ENCODE measurements at places on chromosomes 13 and 19.

DNA sequence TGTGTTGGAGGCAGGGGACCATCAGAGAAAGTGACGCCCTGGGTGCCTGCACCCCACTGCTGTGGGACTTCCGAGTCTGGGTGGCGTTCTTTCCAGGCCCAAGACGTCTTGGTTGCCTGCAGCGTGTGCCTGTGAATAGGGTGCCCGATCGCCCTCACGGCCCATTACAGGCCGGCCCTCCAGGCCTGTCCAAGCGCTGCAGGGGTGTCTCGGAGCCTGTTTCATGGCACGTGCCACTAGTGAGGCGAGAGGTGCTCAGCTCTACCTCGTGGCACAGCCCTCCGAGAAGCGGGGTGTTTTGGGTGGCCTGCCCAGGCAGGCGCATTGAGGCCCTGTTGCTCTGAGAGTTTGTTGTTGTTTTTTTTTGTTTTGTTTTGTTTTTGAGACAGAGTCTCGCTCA lies 30.1 kb downstream of the DOT1L start:
- no peak for DNase-seq

- DNase-seq = no peak
These were observed 23.5 kb upstream of the DCLK1 start for GRCh38 chr13:36154567-36155291.

GRCh38 chr13:95677564-95678266 lies 776 bp downstream of the DNAJC3 start:
- DNase-seq = no peak

DNA sequence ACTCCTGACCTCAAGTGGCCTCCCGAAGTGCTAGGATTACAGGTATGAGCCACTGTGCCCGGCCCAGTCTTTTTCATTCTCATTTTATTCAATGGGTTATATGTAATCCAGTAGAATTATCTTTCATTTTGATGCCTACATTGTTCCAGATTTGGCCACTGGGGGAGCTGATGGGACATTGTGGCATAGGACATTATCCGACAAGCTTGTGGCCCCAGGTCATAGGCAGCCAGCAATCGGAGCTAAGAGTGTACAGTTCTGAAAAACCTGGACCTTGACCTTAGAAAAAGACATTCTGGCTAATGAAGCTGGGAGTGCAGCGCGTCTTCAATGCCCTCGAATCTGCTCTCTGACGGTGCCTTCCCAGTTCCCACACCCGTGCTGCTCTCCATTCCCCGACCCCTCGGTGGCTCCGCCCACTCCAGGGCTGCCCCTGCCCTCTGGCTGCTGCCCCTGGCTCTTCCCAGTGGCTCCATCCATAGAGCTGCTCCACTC lies 108.7 kb downstream of the TEX29 start:
- no peak for DNase-seq

GRCh38 chr19:31261019-31261602 lies 88.1 kb downstream of the TSHZ3 start:
- no peak for DNase-seq

DNA sequence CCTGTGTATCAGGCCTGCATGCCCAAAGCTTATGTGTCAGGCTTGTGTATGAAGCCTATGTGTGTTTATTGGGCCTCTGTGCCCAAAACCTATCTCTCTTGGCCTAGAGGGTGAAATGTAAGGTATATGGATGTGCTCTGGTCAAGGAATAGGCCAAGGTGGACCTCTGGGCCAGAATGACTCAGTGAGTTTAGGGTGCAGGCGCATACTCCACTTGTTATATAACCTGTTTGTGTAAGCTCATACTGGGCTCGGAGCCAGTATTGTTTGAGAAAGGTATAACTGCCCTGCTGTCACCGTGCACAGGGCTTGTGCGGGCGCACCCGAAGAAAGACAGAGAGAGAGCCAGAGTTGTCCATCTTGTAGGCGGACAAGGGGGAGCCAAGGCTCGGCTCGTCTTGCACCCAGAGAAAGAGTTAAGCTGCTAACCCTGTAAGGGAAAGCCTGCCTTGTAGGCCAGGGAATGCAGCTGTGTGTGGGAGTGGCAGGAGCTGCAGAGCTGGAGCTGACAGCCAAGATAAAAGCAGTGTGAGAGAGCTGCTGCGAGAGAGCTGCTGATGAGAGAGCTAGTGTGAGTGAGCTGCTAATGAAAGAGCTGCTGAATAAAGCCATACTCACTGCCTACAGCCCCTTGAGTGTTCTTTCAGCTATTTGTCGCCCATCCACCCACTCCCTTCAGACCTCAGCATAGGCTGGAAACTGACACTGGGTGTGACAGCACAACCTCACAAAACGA lies 43.4 kb upstream of the N4BP2L1 start:
- DNase-seq = no peak

GRCh38 chr19:50167314-50167721 lies 4.2 kb upstream of the IZUMO2 start:
- DNase-seq = no peak

DNA sequence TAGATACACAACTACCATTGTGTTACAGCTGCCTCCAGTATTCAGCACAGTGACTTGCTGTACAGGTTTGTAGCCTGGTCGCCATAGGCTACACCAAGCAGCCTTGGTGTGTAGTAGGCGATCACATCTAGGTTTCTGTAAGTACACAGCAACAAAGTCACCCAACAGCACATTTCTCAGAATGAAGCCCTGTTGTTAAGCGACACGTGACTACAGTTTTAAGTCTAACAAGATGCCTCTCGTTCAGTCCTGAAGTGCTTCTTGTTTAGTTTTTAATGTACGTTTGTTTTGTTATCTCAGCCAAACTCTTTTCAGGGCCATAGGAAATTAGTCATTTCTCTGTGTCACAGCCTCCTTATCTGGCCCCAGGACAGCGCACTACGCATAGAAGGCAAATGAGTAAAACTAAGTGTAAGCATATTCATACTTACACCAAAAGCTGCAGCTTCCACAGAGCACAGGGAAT lies 50.0 kb upstream of the GPR183 start:
- no peak for DNase-seq

DNA sequence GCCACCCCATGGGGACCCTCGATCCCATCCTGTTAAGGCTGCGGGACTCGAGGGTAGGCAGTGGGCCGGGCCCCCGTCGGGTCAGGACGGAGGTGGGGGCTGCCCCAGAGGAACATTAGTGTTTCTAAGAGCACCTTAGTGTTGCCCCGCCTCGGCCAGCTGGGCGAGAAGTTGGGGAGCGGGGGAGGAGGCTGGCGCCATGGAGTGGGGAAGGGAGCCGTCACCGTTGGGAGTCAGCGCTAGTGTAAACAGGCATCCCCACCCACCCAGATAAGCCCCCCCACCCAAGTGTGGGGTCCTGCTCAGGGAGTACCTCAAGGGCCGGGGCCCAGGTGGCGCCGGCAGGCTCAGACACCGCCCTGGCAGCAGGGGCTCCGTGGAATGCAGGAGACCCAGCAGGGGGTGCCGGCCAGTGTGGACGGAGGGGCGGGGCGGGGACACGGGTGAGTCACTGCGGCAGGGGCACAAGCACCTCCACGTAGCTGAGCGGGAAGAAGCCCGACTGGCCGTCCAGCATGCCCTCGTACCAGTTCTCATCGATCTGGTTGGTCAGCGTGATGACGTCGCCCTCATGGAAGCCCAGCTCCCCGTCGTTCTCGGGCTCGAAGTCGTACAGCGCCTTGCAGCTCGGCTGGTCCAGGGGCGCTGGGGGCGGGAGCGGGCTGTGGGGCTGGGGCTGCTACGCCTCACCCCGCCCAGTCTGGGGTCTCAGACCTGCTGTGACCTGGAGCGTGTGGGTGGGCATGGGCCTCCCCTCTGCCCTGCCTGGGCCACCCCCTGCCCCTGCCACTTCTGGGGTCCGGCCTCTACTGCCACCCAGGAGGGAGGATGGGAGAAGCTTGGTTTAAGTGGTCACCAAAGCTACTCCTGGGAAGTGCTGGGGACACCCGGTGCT lies 18.0 kb downstream of the MPND start:
- DNase-seq = no peak

- no peak for DNase-seq
These were observed 8.1 kb upstream of the ICAM1 start for GRCh38 chr19:10262771-10263170.

DNA sequence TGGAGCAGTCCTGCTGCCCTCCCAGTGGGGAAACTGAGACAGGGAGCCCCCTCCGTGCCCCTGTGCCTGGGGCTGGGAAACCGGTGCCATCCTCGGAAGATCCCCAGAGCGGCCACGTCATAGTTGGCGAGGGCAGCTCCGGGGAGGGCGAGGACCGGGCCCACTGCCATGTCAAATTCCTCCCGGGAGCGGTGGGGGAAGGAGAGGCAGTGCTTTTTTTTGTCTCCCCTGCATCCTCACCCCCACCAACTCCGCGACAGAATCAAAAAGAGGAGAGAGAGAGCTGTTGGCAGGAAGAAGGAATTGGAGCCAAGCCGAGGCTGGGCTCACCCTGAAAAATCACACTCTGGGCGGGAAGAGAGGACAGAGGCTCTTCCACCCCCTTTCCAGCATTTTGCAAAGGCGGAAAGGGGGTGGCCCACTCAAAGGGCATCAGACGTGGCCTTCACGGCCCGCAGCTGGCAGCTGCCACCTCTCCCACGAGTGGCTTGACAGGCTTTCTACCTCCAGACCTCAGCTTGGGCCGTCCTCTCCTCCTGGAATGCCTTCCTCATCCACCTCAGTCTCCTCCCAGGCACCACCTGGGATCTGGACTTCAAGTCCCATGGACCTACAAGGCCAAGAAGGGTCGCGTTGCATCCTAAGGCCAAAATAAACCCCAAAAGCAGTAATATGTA lies 19.6 kb upstream of the NFIC start:
- DNase-seq = peak; percentile 87

DNA sequence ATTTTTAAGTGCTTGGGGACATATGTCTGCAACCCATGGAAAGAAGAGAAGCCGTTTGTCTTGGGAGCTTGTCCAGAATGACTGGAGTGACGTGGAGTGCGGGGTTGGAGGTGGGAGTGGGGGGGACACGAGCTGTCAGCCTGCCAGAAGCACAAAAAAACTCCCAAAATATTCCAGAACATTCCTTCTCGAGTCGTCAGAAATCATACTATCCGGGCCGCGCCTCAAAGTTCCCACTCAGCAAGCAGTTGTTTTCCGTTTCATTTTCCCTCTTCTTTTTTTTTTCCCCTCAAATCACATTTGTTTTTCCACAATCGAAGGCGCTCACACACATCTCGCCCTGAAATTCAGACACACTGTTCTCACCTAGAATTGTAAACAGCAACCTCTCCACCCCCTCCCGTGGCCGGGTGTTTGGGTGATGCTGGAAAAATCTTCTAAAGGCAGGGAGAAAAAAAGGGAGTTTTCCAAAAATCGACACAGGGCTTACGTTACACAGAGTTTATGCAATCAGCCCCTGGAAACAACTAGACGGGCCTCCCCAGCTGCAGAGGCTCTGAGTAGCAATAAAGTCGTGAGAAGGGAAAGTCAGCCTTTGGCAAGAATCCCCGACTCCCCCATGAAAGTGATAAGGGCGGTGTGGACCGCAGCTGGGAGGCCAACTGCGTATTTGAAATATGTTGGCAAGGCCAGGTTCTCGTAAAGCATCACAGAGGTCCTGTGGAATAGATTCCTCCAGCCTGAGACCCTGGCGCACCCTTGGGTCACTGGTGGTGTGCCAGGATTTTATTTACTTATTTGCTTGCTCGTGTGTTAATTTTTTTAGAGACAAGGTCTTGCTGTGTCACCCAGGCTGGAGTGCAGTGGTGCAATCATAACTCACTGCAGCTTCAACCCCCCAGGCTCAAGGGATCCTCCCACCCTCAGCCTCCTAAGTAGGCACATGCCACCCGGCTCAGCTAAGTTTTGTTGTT lies 31.2 kb upstream of the KLF2 start:
- DNase-seq = peak; percentile 9

DNA sequence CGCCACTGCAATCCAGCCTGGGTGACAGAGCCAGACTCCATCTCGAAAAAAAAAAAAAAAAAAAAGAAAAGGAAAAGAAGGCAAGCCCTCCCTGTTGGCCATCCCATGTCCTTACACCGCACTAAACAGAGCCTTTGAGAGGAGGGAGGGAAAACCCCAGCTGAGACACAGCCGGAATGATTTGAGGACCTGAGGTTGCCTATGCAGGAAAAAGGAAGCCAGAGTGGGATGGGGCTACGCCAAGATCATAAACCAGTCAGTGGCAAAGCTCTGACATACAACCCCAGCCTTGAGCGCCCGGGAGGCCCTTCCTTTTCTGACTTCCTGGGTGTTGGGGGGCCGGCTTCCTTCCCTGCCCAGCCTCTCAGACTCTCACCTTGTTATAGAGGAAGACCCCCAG lies 12.5 kb upstream of the CHERP start:
- DNase-seq = no peak

DNA sequence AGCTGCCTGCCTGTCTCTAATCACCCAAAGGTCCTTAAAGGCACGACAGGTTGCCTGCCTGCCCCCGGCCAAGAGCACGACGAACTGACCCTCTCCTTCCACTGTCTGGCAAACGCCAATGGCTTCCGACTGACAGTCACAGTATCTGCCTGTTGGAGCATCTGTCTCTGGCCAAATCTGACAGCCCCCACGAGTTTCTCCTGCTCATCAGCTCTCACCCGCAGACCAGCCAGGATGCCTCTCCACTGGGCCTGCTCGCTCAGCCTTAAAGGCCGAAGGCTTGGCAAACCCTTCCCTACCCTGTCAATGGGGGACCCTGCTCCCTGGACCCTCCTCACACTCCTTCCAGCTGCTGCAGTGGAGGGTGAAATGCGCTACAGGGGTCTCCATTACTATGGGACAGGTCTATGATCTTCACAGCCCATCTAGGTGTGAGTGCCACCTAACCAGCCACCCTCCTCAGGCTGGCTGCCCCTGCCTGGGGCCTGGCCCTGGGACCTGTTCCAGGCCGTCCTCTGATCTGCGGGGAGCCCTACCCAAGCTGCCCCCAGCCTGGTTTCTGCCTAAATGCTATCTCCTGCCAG lies 932 bp downstream of the FAM83E start:
- no peak for DNase-seq

- DNase-seq = no peak
These were observed 3.7 kb downstream of the PEPD start for GRCh38 chr19:33517922-33518321.

DNA sequence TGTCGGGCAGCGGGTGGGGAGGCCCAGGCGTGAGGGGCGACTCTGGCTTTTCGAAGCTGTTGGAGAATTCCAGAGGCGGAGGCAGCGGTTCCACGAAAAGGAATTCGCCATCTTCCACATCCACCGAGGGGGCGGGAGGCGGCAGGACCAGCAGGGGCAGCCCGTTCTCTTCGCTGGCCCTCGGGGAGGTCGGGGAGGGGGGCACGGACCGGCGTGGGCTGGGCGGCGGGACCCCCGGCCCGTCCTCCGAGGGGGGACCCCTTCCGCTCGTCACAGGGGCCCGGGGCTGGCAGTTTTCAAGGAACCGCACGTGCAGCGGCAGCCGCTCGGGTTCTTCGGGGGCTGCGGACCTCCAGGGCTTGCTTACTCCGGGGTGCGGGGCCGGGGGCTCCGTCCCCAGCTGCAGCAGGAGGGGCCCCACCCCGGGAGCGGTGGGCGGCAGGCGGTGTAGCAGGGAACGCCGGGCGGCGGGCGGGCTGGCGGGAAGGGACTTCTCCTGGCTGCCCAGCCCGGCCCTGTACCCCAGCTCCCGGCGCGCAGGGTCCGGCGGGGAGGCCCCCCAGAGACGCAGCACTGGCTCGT lies 18.0 kb downstream of the C19orf81 start:
- no peak for DNase-seq
